CD4-positive, alpha-beta T cell (primary cell): ENCODE measurements at places on chromosomes 6 and 20. TPM values are rescaled to one million over a fixed set of nuclear protein-coding genes. Genes with fewer than 3 reads are reported as not detected.
A peak's percentile ranks its signal among the peaks of the same experiment; 100 is the strongest.

DNA sequence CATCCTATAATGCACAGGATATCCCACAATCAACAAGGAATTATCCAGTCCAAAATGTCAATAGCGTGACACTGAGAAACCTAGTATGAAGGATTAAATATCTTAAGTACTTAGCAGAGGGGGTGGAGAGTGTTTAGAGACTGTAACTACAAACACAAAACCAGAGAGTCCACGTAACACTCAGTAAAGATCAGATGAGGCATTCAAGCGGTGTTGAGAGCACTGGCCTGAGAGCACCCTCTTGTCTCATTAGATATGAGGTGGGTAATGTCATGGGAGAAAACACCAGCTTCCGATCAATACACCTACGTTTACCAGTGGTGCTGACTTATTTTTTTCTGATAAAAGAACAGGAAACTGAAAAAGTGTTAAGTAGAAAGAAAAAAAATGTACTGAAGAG, 2.3 kb downstream of the FAM184A start:
- peaks cover 29% of the 10 kb centered on the region for H3K4me1 ChIP-seq
- H3K27me3 ChIP-seq = no peaks in the 10 kb centered on the region
- H3K36me3 ChIP-seq = no peaks in the 10 kb centered on the region

- peaks cover 24% of the 10 kb centered on the region for H3K27me3 ChIP-seq
- no peaks in the 10 kb centered on the region for H3K36me3 ChIP-seq
- no peak overlapping the region for H3K27ac ChIP-seq
- H3K4me3 ChIP-seq = no peak overlapping the region
- H3K4me1 ChIP-seq = peaks cover 14% of the 10 kb centered on the region
- DNase-seq = no peak
Measured at GRCh38 chr6:27507041-27507956, 34.4 kb upstream of the ZNF184 start.

DNA sequence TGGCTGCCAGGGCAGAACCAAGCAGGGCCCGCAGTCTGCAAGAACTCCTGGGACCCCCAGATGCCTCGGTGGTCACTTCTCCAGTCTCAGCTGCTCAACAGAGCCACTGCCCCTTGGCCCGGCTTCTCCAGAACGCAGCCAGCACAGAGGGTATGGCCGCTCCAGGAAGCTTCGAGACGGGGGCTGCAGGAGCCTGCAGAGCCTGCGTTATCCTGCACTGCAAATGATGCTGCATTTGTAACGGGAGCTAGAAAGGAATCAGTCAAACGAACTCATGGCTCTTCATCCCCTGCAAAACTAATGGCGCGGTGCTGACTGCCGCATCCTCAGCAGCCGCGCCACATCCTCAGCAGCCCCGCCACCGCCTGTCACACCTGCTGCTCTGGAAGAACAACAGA, 254.9 kb downstream of the TAF4 start:
- H3K4me3 ChIP-seq = no peak overlapping the region
- H3K4me1 ChIP-seq = no peaks in the 10 kb centered on the region
- DNase-seq = no peak
- H3K36me3 ChIP-seq = no peaks in the 10 kb centered on the region

DNA sequence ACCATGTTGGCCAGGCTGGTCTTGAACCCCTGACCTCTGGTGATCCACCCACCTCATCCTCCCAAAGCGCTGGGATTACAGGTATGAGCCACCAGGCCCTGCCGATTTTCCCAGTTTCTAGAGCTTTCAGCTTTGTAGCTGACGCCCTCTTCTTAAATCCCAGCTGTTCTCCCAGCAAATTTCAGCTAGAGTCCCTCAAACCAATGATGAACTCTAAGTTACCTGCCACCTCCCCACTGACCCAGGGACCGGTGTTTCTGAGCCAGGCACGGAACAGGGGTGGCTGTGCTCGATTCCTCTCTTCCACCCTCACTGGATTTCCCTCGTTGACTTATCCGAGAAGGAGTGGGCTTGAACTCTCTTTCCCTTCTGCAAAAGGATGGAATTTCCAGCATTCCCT, 39.1 kb downstream of the SUN5 start:
- no peaks in the 10 kb centered on the region for H3K27me3 ChIP-seq
- no peak for DNase-seq
- no peaks in the 10 kb centered on the region for H3K36me3 ChIP-seq
- peaks cover 86% of the 10 kb centered on the region for H3K4me1 ChIP-seq

GRCh38 chr6:19153981-19154295, 683.2 kb upstream of the ID4 start:
- no peaks in the 10 kb centered on the region for H3K36me3 ChIP-seq
- no peak overlapping the region for H3K4me3 ChIP-seq
- no peaks in the 10 kb centered on the region for H3K27me3 ChIP-seq
- H3K4me1 ChIP-seq = no peaks in the 10 kb centered on the region
- H3K27ac ChIP-seq = no peak overlapping the region

- peaks cover 15% of the 10 kb centered on the region for H3K36me3 ChIP-seq
- no peaks in the 10 kb centered on the region for H3K27me3 ChIP-seq
- no peak overlapping the region for H3K4me3 ChIP-seq
- no peak for DNase-seq
- H3K4me1 ChIP-seq = peaks cover 29% of the 10 kb centered on the region
Measured at GRCh38 chr20:32385541-32385940, 27.4 kb downstream of the ASXL1 start.

The GSS gene
- total RNA-seq = 24.7 TPM

The HLA-F gene
- total RNA-seq = 560 TPM

DNA sequence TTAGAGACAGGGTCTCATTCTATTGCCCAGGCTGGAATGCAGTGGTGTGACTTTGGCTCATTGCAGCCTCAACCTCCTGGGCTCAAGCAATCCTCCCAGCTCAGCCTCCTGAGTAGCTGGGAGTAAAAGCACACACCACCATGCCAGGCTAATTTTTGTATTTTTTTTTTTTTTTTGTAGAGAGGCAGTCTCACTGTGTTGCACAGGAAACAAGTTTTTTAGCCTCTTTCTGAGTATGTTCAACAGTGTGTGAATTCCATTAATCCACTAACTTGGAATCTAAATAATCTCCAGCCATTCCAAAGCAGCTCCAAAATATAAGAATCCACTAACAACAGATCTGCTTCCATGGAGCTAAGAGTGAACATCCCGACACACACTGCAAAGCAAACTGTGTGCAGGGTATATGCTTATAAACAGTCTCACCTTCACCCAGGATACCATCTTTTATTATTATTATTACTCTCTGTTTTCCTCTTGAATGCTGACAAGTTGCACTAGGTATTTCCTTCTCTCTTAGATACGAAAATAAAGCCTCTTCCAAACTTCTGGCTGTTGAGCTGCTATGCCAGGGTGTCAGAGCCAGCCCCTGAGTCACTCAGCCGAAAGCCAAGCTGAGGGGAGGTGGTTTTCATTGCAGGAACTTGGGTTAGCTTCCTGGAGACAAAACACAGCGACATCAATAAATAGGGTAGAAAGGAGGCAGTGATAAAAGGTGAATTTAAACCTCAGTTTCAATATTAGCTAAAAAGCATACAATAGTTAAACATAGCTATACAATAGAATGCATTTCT, 264.9 kb downstream of the HIVEP2 start:
- H3K4me3 ChIP-seq = no peak overlapping the region
- peak; percentile 34 for DNase-seq
- no peaks in the 10 kb centered on the region for H3K27me3 ChIP-seq
- H3K27ac ChIP-seq = no peak overlapping the region
- no peaks in the 10 kb centered on the region for H3K36me3 ChIP-seq

GRCh38 chr20:32672982-32673851, 524 bp downstream of the C20orf203 start:
- H3K4me3 ChIP-seq = no peak overlapping the region
- no peak overlapping the region for H3K27ac ChIP-seq
- no peak for DNase-seq
- H3K36me3 ChIP-seq = no peaks in the 10 kb centered on the region
- no peaks in the 10 kb centered on the region for H3K27me3 ChIP-seq

DNA sequence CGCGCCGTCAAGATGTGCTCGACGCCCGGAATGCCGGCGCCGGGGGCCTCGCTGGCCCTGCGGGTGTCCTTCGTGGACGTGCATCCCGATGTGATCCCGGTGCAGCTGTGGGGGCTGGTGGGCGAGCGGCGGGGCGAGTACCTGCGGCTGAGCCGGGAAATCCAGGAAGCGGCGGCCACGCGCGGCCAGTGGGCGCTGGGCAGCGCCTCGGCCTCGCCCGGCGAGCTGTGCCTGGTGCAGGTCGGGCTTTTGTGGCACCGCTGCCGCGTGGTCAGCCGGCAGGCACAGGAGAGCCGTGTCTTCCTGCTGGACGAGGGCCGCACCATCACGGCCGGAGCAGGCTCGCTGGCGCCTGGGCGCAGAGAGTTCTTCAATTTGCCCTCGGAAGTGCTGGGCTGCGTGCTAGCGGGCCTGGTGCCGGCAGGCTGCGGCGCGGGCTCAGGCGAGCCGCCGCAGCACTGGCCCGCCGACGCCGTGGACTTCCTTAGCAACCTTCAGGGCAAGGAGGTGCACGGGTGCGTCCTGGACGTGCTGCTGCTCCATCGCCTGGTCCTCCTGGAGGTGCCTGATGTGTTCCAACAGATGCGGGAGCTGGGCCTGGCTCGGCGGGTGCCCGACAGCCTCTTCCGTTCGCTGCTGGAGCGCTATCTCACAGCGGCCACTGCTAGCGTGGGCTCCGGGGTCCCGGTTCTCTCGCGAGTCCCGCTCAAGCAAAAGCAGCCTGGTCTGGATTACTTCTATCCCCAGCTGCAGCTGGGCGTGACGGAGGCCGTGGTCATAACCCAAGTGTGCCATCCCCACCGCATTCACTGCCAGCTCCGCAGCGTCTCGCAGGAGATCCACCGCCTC, 656 bp downstream of the TDRD6 start:
- H3K4me3 ChIP-seq = no peak overlapping the region
- H3K27me3 ChIP-seq = no peaks in the 10 kb centered on the region
- no peak overlapping the region for H3K27ac ChIP-seq
- H3K36me3 ChIP-seq = no peaks in the 10 kb centered on the region

DNA sequence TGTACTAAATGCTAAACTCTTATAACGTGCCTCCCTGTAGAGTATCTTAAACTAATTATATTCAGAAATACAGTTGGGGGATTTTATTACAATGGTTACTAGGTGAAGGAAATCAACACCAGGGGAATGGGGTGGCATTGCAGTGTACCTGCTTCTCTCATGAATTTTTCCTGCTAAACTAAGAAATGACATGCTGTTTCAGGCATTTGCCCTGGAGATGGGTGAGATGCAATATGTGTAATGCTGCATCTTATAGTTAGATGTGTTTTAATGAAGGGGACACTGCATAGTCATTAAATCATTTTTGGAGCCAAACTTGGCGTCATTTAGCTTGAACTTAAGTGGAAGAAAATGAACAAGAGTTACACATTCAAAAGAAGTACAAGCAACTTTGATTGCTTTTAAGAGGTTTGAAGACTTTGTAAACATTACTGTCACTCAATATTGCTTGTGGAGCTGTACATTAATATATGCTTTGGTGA, 4.3 kb downstream of the EYA4 start:
- DNase-seq = no peak
- no peaks in the 10 kb centered on the region for H3K36me3 ChIP-seq
- H3K4me3 ChIP-seq = no peak overlapping the region
- H3K27ac ChIP-seq = no peak overlapping the region
- peaks cover 47% of the 10 kb centered on the region for H3K27me3 ChIP-seq

DNA sequence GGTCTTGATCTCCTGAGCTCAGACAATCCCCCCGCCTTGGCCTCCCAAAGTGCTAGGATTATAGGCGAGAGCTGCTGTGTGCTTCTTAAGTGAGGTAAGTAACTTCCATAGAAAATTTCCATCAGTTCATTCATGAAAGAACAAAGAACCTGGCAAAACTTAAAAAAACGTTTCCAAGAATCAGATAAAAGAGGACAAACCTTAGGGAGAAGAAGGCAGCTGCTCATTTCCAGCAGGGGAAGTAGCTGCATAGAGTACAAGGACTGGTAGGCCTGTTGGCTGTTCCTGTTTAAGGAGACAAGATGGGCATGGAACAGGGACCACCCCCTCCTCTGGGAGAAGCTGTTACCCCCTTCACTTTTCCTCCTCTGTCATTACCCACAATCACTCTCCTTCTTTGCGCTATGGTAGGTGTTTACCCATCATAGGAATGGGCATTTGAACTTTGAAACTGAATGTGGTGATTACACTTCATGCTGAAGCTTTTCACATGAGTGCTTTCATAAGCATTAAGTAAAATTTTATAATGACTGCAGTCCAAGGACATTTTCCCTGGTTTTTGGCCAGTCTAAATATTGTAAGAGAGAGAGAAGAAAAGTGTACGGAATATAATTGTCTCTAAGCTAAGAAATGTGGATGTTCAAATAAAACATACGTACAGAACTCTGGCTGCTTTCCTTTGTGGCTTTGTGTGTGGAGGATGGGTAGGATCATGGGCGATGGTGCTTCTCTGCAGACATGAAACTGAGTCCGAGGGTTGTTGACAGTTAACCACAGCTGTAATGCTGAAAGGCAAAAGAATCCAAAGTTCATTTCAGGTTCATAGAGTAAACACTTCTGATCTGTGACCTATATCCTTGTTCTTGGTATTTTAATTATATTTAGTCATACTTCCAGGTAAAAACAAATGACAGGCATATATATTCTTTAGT, 56.4 kb downstream of the CCN2 start:
- H3K27me3 ChIP-seq = peaks cover 6% of the 10 kb centered on the region
- no peak overlapping the region for H3K4me3 ChIP-seq
- DNase-seq = no peak
- no peak overlapping the region for H3K27ac ChIP-seq

- peaks cover 2% of the 10 kb centered on the region for H3K4me1 ChIP-seq
- H3K36me3 ChIP-seq = peaks cover under 1% of the 10 kb centered on the region
- H3K27ac ChIP-seq = no peak overlapping the region
- H3K4me3 ChIP-seq = no peak overlapping the region
Measured at GRCh38 chr6:135025775-135026174, 28.8 kb downstream of the HBS1L start.

DNA sequence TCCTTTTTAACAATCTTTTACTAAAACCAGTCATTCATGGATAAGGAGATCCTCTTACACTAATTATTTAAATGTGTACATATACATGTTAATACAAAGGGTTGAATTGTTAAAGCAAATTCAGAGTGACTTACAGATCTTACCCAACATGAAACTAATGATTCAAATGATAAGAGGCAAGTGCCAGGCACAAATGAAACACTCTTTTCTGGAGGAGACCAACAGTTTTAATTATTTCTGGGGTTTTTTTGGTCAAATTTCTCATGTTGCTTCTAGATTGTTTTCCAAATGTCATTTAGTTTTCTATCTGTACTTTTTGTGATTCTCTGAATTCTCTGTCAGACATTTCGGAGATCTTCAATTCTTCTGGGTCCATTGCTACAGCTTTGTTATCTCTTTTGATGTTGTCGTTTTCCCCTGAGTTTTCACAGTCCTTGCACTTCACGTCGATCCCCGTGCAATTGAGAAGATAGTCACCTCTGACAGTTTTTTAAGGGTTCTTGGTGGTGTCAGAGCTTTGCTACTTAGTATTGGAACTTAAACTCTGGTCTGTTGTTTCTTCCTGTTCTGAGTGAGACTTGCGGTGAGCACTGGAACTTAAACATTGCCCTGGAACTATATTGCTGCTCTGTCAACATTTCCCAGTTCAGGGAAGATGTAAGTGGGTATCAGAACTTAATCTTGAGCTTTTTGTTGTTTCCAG, 23.2 kb downstream of the MAS1 start:
- H3K27ac ChIP-seq = no peak overlapping the region
- peaks cover 5% of the 10 kb centered on the region for H3K27me3 ChIP-seq
- no peak overlapping the region for H3K4me3 ChIP-seq

The MEI4 gene
- total RNA-seq = not detected

GRCh38 chr20:38885357-38885756, 40.9 kb upstream of the FAM83D start:
- no peak overlapping the region for H3K27ac ChIP-seq
- no peak overlapping the region for H3K4me3 ChIP-seq
- H3K4me1 ChIP-seq = peaks cover 33% of the 10 kb centered on the region
- no peaks in the 10 kb centered on the region for H3K27me3 ChIP-seq
- H3K36me3 ChIP-seq = peaks cover 18% of the 10 kb centered on the region
- no peak for DNase-seq
